Hematopoietic multipotent progenitor cell treated with erythropoietin and hydrocortisone succinate and interleukin-3 and kit ligand, for 6 days (in vitro differentiated cells): ENCODE measurements at places on chromosomes 1 and 21.

DNA sequence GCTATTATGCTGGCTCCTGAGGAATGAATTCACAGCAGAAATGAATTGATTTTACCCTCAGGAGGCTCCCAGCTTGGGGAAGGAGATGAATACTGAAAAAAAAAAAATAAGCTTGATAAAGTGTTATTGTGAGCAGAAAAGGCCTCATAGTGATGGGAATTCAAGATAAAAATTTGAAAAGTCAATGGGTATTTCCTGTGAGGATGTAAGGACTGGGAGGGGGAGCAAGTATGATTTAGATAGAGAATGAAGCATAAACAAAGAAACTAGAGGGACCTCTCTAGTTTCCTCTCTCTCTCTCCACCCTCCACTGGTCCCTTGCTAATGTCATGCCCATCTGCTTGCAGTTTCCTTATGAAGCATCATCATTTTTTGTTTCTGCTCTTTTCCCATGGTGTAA is 439.0 kb upstream of the PLXNA2 start:
- DNase-seq = no peak

- DNase-seq = peak; percentile 66
Observed at GRCh38 chr1:36306210-36306901, at the start of gene SH3D21. Gene SH3D21 (plus strand): TSS chr1:36306368. CDS start chr1:36306421, 53 bp downstream.

DNA sequence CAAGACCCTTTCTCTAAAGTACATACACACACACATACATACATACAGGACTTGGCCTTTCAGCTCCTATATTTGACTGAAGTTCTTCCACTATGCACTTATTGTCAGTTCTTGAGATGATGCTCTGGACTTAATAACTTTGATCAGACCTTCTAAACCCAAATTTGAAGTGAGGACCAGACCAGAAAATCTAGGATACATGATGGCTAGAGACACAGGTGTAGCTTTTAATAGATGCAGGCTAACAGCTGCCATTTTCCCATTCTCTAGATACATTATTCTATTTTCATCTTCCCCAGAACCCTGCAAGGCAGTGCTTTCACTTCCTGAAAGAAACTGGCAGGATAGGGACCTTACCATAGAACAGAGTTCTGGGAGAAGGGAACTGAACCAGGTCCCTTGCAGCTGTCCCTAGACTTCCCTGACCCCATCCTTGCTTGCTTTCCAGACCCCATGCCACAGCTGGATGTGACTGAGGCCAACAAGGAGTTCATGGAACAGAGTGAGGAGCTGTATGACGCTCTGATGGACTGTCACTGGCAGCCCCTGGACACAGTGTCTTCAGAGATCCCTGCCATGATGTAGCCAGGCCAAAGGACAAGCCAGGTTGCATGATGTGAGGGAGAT is 14.9 kb upstream of the RAB42 start:
- peak; percentile 33 for DNase-seq

DNA sequence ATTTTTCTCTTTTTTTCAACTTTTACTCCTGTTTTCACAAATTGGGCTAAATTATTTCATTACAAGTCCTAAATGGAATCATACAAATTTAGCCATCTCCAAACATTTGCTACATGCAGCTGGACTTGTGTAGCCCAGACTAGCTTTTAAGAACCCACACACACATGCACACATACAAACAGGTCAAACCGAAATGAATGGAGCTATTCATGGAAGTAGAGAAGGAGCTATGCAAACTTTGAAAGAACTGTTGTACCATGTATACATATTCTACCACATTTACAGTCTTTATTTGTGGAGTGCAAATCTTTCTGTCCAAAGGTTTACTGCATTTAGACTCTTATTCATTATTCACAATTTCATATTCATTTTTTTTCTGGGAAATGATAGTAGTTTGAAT is 189.1 kb upstream of the RNPC3 start:
- no peak for DNase-seq

GRCh38 chr1:159318784-159319551 is 16.8 kb downstream of the FCER1A start:
- no peak for DNase-seq

DNA sequence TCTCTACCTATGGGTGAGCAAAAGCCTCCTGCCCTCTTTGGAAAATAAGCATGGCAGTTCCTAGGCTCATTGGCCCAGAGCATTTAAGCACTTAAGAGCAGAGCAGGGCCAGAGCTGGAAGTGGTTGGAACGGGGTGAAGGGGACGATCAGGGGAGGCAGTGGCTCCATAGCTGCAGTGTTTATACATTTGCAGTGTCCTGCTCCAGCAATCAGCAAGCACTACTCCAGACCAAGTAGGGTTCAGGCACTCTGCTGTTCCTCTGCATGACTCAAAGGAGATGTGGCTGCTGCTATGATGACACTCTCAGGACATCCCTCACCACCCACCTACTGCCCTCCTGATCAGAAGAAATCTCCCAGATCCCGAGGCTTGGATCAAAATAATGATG is 55.0 kb downstream of the TRABD2B start:
- DNase-seq = no peak

DNA sequence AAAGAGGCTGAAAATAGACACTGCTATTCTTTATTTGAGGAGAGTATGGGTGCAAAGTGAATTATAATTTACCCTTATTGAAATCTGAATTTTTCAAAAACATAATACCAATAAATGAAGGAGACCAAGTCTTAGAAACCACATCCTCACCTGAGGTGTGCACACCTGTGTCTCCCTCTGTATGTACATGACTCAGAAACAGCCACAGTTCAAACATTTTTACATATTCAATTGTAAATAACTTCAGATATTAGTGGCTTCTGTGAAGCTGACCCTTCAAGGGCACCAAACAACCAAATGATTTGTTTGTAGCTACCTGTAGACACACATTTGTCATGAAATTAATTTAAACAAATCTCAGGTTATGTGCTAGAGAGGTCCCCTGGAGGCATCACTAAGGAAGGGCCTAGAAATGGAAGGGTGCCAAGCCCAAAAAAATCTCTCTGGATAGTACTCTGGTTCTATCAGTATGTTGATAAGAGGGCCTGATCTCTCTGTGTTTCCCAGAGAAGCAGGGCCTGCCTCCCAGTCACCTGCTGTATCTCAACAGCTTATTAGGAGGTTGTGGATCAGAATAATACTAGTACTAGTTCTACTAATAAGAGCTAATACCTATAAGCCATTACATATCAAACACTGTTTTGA is 28.1 kb downstream of the ERI3 start:
- DNase-seq = no peak

DNA sequence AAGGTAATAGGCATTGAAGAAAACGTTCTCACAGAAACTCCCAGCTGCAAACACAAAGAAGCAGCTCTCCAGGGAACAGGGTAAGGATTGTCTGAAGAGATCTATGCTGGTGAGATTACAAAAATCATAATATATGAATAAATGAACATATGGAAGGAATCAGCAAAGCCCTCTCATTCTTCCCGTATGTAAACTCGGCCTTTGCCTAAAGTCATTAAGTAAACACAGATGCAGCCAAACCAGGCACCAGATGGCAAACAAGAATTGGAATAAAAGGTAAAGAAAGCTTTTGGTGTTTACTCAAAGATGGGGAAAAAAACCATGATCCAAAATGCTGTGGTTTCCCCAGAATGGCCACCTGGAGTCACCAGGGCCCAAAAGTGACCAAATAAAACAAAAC is 76.6 kb upstream of the HOOK1 start:
- no peak for DNase-seq

DNA sequence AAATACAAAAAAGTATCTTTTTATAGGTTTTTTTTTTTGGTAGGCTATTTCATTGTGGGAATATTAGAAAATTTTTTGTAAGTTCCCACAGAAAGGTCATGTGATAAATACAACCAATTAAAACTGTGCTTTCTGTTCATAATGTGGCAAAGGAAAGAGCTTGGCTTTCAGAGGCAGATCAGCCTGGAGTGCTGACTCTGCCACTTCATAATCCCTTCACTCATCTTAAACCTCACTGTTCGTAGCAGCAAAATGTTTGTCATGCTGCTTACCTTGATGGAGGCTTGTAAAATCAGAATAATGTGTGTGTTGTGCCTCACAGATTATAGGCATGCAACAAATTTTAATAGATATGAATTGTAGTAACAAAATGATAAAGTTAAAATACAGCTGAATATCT is 176.8 kb downstream of the ZP4 start:
- DNase-seq = no peak

DNA sequence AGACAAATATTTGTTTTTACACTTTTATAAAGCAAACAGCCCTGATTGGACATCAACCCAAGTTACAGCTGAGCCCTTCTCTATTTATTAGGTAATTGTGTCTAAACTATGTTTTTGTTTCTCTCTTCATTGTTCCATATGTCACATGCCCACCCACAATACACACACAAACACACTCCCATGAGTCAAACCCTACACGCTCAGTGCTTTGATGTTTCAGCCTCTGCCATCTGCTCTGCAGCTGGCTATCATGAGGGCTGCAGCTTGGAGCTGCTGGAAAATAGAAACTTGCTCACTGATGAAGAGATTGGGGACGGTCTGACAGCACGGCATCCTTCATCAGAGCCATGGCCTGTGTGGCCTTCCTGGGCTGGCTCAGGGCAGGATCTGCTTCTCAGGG is 41.7 kb downstream of the PSMG1 start:
- peak; percentile 28 for DNase-seq

- peak; percentile 65 for DNase-seq
Observed at GRCh38 chr1:117615474-117615873, 9.6 kb downstream of the TENT5C start.

DNA sequence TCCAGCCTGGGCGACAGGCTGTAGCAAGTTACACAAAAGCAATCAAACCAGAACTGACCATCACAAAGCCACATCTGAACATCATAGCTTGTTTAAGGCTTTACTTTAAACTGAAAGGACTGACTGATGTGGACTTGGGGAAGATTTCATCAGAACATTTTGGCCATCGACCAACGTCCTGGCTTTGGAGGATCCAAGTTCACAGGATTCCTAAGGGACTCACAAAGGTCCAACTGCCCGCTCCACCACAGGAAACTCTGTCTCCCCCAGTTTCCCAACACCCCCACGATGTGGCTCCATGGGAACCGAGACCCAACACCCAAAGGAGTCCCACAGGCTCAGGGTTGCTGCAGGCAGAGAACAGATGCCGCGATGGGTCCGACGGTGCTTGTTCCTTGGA is 9.3 kb downstream of the SSU72 start:
- no peak for DNase-seq

GRCh38 chr1:7592120-7592798 is 178.8 kb upstream of the VAMP3 start:
- no peak for DNase-seq

DNA sequence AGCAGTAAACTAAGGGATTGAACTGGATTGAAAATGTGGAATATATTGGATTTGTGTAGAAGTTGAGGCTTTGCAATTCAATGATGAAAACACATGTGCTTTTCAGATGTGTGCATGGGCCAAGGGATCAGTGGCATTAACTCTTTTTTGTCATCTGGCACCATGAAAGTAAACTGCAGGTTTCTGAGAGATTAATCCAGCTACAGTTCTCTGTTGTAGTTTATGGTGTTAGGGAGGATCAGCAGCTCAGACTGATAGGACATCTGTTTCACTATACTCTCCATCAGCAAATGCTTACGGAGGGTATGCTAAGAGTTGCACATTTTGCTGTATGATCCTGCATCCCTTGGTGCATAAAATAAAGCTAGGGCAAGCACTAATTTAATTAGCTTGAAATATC is 82.6 kb downstream of the C1orf21 start:
- no peak for DNase-seq

DNA sequence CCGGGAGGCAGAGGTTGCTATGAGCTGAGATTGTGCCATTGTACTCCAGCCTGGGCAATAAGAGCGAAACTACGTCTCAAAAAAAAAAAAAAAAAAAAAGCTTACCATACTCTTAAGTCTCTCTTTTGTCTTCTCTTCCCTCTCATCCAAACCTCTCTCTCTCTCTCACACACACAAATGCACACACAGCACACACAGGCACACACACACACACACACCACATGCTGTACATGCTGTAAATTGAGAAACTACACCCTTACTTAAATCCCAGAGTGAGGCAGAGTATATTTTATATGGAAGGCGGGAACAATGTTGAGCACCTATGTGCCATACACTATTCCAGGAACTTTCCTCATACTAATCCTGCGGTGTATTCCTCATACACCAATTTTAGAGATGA is 6.5 kb downstream of the MCOLN3 start:
- no peak for DNase-seq

- DNase-seq = no peak
Observed at GRCh38 chr1:207069858-207070506, 16.9 kb downstream of the PFKFB2 start.

DNA sequence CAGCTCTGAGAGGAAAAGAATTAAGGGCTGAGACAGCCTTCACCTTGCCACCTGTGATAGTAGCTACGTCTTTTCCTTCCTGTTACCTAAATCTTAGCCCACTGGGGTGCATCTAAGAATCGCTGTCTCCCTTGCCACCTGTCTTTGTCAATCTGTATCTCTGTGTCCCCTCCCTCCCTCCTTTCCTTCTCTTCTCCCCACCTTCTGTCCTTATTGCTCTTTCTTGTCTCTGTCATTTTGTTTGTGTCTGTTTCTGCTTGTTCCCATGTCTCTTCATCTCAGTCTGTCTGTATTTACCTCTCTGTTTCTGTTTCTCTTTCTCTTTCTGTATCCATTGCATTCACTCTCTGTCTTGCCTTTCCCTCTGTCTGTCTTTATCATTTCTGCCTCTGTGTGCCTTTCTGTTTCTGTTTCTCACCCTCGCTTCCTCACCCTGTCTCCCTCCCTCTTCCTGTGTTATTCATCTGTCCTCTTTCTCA is 30.2 kb downstream of the SLC22A15 start:
- no peak for DNase-seq

DNA sequence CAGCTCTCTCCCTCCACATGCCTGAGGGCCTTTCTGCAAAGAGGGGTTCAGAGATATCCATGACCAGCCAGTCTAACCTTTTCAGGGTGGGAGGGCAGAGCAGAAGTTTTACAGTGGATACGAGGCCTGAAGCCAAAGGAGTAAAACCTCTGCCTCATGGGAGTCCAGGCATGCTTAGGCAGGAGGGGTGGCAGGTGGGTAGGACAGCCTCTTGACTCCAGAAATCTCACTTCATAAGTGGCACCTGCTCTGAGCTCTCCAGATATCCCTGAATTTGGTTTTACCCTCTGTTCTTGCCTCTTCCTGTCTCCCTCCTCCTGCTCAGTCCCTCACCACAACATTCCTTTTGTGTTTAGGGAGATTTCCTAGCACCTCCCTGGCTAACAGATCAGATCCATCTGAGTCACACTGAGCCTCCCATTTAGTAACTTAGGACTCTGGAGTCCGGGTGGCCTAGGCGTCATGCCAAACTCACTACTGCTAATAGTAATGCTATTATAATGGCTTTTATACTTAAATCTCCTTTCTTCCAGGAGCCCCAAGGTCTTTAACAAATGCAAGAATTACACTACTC is 201.0 kb downstream of the HS2ST1 start:
- DNase-seq = no peak

- DNase-seq = peak; percentile 2
Observed at GRCh38 chr1:194024659-194025058, 838.2 kb upstream of the B3GALT2 start.

- no peak for DNase-seq
Observed at GRCh38 chr1:231188072-231188471, 26.2 kb downstream of the TRIM67 start.
